ENCODE measurements at places on chromosomes 3 and 15.

DNA sequence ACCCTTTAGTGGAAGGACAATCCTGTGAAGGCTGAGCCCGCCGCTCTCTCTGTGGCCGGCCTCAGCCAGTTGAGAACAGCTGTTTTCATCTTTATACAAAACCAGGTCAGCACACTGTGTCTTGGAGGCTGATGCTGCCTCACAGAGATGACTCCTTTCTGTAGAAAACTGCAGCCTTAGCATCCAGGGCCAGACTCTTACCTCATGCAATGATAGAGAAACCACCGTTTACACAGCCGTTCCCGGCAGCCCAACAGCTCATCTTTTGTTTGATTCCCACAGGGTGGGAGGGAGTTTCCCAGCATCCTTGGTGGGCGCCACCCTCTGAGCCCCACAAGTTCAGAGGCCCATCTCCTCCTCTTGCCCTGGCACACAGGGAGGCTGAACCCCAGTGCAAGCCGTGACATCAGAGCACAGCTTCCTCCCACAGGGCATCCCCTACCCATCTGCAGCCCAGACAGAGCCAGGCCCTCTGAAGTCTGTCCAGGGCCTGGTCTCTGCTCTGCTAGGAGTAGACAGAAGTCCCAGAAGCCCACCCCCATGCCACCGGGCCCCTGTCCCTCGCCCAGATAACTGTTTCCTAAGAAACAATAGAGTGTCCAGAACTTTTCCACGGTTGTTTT lies 105.0 kb downstream of the LRRK1 start:
- DNase-seq = no peak

DNA sequence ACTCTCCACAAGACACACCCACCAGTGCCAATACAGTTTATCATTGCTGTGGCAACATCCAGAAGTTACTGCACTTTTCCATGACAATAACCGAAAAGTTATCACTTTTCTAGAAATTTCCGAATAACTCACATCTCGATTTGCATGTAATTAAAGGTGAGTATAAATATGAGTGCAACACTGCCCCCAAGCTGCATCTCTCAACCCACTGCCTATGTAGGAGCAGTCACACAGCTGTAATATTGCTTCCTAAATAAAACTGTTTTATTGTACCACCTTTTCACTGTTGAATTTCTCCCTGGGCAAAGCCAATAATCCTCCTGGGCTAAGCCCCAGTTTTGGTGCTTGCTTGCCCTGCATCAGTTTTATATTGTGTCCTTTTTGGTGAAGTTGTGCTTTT lies 601.0 kb upstream of the EPHA6 start:
- DNase-seq = no peak

DNA sequence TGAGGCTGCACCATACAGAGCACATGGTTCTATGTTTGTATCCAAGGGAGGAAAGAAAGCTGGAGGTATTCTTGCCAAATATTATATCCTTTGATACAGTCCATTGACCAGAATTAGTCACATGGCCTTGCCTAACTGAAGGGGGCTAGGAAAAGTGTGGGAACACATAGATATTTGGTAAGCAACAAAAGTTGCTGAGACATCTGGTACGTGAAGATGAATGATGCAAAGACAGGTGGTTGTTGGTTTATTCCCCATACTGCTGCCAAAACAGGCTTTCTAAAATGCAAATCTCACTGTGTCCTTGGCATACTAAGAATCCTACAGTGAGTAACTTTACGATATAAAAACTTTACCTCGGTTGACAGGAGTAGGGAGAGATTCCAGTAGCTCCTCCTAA lies 162.2 kb downstream of the VGLL3 start:
- DNase-seq = no peak

DNA sequence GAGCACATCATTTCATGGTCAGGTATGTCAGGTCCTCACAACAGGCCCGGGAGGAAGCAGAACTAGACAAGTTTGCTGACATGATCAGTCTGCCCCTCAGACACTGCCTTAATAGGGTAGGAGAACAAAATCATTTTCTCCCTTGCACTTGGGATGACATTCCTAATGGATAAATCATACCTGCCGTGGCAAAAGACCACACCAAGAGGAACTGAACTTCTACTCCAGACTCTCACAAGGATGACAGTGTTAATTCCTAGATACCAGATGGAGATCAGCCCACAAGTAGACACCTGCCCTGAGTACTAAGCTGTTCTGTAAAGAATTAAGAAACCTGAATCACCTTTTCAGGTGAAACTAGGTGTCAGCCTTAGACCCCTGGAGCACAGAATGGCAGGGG lies 19.5 kb downstream of the SIAH2 start:
- DNase-seq = no peak

DNA sequence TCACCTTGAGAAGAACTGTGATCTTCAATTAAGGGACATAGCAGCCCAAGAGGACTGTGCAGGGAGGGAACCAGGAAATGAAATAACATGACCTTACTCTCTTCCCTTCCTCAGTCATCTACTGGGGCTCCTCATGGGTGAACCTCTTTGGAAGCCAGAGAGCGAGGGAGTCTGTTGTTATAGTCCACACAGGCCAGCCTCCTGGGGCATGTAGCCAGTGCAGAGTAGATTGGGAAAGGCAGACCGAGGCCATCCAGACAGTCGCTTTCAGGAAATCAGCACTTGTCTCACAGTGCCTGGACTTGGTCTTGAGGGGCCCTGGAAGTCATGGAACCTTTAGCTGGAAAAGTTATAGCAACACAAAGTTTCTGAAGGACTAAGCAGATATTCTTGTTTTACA lies 6.1 kb downstream of the CRTAP start:
- no peak for DNase-seq

DNA sequence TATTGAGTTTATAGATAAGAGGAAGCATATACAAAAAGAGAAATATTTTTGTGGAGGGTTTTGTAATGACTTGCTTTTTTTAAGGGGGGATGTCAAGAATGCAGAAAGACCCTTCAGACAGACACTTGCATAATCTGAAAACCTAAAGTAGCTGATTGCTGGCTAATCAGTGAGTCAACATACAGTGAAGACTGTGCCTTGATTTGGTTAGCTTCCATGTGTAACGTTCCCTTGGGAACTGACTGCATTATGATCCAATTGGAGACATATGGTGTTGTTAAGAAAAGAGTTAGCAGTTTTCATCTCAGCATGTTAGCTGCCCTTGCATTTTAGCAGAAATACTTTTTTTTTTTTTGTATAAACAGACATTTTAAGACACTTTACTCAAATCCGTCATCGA lies 483.2 kb downstream of the RBMS3 start:
- no peak for DNase-seq
